Muscle of leg (tissue), 16 donors: ENCODE measurements at places on chromosomes 1 and 21. TPM values are rescaled to one million over a fixed set of nuclear protein-coding genes. Genes with fewer than 3 reads are reported as not detected.

Gene ACKR1
- 1.6 TPM for polyA plus RNA-seq

Gene TMEM240
- 4.3 TPM for polyA plus RNA-seq

Gene S100A3
- 0.96 TPM for polyA plus RNA-seq

- H3K36me3 ChIP-seq: peaks cover 24% of the 10 kb centered on the region
- DNase-seq: no peak
- no peak overlapping the region for H3K27ac ChIP-seq
- H3K27me3 ChIP-seq: no peaks in the 10 kb centered on the region
Measured at GRCh38 chr21:46307625-46308024, 16.0 kb downstream of the C21orf58 start.

DNA sequence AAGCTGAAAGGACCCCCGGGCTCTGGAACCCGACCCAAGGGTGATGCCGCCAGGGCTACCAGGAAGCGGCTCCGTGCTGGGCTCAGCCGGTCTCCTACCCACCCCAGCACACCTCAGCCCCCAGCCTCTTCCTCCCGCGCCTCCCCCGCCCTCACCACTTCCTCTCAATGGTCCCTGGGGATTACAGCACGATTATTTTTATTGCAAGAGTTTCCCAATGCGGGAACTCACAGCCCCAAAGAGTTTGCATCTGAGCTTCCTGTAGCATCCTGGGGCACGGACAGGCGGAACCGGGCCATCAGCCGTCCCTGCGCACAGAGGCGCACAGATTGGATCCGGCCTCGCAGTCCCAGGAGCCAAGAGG, 8.7 kb upstream of the SLX9 start:
- no peaks in the 10 kb centered on the region for H3K36me3 ChIP-seq
- H3K4me1 ChIP-seq: peaks cover 44% of the 10 kb centered on the region
- no peak overlapping the region for H3K27ac ChIP-seq
